ENCODE measurements at places on chromosomes 6 and 20.

DNA sequence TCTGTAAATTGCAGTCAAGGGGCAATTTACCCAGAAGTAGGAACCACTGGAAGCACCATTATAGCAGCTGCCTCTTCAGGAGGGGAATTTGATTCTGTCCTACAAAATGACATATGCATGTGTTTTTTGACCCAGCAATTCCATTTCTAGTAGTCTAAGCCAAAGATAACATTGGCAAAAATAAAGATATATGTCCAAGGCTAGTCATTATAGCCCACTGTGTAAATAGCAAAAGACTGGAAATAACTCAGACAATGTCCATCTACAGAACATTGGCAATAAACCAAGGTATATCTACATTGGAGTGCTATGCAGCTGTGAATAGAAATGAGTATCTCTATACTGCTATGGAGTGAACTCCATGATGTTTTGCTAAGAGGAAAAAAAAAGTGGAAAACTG, 12.5 kb upstream of the PANK2 start:
- DNase-seq: no peak

- DNase-seq: peak; percentile 73
Measured at GRCh38 chr6:4313044-4313686, 177.8 kb upstream of the ECI2 start.

- no peak for DNase-seq
Measured at GRCh38 chr6:138988469-138988834, 399 bp upstream of the REPS1 start.

- peak; percentile 37 for DNase-seq
Measured at GRCh38 chr6:33851959-33852358, 48.2 kb upstream of the MLN start.

GRCh38 chr6:100881707-100882040, 545 bp upstream of the ASCC3 start:
- DNase-seq: no peak

- DNase-seq: no peak
Measured at GRCh38 chr6:87881342-87881895, 166.2 kb upstream of the SPACA1 start.

GRCh38 chr20:2521369-2522305, 12.9 kb upstream of the ZNF343 start:
- DNase-seq: peak; percentile 56

DNA sequence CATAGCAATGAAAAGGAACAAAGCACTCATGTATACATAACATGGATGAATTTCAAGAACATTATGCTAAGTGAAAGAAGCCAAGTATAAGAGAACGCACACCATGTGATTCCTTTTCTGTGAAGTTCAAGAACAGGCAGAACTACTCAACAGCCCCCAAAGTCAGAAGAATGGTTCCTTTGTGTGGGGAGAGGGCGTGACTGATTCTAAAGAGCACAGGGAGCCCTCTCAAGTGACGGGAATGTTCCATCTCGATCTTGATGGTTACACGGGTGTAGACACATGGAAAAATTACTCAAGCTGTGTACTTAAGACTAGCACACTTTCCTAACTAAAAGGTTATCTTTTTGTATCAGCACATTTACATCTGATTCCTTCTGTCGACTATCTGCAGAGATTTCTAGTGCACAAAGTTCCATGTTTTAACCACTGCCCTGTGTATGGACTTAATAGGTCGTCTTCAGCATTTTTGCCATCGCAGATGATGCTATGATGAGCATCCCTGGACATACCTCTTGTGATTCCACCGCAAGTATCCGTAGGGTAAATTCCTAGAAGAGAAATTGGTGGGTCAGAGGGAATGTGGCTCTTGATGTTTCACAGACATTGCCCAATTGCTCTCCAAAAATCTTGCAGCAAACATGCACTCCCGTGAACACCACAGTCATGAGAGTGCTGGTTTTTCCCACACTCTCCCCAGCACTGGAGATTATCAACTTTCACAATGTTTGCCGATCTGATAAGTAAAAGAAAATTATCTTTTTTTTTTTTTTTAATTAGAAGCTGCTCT, 279.3 kb downstream of the BMP7 start:
- DNase-seq: no peak

DNA sequence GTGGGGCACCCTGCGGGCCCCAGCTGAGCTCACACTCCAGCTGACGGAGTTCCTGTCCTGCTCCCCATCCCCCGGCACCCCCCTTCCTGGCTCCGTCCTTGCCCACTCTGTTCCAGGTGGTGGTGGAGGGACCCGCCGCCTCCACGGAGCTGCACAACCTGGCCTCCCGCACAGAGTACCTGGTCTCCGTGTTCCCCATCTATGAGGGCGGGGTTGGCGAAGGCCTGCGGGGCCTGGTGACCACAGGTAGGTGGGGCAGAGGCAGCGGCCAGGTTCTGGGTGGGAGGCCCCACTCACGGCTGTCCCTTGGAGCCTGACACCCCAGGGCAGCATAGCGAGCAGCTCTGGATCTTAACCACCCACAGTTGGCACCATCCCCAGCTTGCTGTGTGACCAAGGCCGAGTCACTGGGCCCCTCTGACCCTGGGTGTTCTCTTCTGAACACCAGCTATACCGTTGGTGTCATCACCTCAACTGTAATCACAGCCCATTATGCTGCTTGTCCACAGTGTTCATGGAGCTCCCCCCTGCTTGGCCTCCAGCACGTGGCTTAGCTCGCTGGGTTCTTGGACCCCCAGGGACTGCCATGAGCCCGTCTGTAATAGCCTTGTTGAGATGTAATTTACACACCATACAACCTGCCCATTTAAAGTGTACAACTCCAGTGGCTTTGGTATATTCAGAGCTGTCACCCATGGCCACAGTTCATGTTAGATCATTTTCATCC, 17.4 kb downstream of the COL20A1 start:
- DNase-seq: no peak

GRCh38 chr20:14859627-14860026, 522.2 kb upstream of the FLRT3 start:
- no peak for DNase-seq

DNA sequence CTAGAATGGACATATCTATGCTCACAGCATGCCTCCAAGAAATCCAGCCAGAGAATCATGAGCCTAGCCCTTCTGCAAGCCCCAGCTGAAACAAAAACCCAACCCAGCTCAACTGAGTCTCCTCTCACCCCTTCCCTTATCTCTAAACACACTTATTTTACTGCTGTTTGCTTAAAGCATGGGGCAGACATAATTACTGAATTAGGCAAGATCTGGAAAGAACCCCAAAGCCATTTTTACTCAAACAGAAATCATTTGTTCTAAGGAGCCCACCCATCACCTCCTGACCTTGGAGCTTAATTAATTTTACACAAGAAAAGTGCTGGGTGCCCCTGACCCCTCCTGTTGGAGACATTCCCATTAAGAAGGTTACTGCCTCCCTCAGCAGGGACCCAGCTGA, 291.6 kb downstream of the MAFB start:
- no peak for DNase-seq

GRCh38 chr6:155832596-155832995, 377.0 kb upstream of the NOX3 start:
- no peak for DNase-seq

DNA sequence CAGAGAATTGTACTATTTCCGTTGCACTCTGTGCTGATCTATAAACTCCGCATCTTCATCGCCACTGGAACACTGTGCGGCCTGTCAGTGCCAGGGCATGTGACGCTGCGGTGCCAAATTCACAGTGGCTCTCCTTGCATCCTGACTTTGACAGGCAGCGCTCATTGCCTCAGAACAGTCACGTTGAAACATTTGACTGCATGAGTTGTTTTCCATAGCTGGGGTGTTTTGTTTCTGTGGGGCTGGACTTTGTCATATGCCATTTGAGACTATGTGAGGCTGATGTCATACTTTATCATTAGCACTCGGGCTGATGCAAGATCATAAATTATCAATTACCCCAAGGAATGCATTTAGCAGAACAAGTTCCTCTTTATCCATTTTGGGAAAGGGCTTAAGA, 32.7 kb downstream of the CFAP61 start:
- no peak for DNase-seq

GRCh38 chr6:116447496-116448011, 13.6 kb upstream of the CALHM6 start:
- DNase-seq: no peak

DNA sequence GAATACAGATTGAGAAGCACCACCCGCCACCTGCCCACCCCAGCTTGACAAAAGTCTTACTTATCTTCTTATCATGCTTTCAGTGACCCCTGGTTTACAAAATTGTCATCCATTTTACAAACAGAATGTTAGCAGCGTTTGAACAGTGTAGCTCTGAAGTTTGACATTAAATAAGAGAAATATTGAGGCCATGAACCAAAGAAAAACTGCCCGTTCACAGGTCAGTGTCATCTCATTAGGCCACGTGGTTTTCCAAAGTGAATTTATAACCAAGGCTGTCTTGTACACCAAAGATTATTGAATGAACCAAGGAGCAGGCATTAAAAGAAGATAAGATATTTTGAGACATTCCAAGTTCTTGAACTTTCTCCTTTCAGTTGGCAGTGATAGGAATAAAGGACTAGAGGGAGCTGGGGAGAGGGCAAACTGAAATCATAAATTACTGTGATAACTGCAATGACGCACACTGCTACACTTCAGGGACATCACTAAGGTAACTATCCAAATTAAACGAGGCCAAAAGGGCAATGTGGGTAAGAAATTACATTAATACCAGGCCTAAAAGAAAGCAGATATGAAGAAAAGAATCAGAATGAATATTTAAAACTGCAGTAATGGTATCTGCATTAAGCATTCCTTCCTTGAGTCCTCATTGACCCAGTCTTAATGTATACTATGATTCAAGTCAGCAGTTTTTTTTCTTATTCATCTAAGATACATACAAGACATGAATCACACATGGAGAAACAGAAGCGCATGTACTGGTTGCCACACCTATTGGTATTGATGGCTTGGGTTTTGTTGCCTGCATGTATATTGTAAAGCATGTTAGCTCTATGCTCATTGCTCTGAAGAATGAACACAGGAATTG, 159.8 kb upstream of the ARG1 start:
- no peak for DNase-seq

Data from left colon (tissue), 2 donors.